CD4-positive, alpha-beta memory T cell (primary cell): ENCODE measurements at places on chromosomes 5 and 9.

GRCh38 chr5:11619339-11620024 lies 284.8 kb downstream of the CTNND2 start:
- no peak for DNase-seq

- peak; percentile 63 for DNase-seq
These were observed at the start of gene LTC4S for GRCh38 chr5:179793468-179794139. Gene LTC4S (plus strand): TSS chr5:179793986. CDS start chr5:179794081, 95 bp downstream.

GRCh38 chr9:118263949-118264348 lies 559.7 kb downstream of the TLR4 start:
- no peak for DNase-seq

DNA sequence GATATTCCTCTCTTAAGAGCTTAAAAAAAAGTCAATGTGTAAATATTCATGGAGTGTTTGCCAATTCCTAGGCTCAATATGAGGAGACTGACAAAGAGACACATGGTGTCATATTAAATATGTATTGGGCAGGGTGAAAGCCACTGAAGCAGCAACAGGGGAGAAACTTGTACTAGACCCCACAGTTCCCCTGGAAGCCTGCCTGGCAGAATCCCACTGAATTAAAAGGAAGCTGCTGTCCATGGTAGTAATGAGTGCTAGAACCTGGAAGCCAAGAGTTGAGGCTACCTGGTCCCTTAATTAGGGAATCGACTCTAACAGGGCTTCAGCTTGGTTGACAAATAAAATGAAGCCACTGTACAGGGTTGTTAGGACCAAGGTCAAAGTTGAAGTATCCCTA lies 129.4 kb upstream of the GPR151 start:
- no peak for DNase-seq

DNA sequence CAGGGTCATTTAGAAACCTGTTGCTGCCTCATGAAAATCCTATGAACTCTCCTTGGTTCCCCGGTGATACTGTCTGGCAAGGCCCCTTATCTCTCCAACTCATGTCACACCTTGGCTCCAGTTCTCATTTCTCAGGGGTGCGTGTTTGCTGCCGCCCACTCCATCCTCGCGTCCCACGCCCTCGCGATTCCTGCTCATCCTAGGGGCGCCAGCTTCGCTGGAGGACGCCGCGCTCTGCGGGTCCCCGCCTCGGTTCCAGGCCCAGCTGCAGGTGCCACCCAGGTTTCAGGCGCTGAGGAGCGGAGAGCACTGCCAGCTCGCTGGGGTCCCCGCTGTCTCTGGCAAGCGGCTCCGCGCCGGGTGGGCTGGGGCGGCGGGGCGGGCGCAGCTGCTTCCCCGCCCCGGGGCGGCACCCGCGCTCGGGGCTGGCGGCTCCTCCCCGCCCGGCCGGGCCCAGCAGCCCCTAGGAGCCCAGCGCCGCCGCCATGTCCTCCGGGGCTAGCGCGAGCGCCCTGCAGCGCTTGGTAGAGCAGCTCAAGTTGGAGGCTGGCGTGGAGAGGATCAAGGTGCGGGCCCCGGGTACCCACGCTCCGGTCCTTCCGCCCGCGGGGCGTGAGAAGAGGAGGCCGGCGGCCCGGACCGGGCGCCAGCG lies at the start of gene GNG10:
TSS of gene GNG10 (plus strand) at position 456 of the 652 bp plus-strand sequence. CDS start at position 486, 30 bp downstream.
- peak; percentile 72 for DNase-seq

DNA sequence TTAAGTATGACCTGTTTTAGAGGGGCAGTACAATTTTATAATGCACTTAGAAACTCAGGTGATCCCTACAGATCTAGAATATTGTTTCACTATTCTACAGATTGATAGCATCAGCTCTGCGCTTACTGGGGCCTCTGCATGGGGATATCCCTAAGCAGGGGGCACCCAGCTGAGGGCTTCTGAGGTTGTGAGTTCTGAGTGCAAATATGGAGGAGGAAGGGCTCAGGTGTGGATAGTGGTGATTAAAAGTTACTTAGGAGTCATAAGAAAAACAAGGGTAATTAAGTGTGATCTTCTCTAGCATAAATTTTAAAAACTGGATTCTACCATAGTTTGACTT lies 274.4 kb downstream of the EFNA5 start:
- no peak for DNase-seq

GRCh38 chr9:38346811-38347210 lies 45.7 kb upstream of the ALDH1B1 start:
- DNase-seq: no peak

DNA sequence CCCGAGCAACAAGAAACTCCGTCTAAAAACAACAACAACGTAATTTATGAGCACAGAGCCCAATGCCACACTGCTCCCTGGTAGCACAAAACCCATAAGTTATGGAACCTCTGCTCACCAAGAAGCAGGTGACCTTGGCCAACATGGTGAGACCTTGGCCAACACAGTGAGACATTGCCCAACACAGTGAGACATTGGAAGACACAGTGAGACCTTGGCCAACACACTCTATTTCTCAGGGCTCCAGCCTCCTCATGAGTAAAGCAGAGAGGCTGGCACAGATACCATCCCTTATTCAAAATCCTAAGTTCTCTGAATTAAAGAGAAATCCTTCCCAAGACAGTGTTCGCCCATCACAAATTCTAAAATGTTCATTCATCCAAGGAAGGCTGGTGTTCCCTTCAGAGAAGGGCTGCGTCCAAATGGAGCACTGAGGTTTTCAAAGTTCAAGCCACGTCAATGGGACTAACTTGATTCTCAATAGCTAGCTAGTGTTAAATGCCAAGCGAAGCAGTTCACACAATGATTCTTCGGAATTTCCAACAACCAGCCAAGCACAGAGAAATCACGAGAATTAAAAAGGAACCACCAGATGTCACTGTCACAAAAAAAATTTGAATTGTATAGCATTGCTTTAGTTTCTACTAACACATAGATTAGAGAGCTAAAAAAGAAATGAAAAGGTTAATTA lies 29.5 kb downstream of the TTC39B start:
- DNase-seq: peak; percentile 27

- no peak for DNase-seq
These were observed 327.5 kb downstream of the SEMA5A start for GRCh38 chr5:9218358-9218757.

DNA sequence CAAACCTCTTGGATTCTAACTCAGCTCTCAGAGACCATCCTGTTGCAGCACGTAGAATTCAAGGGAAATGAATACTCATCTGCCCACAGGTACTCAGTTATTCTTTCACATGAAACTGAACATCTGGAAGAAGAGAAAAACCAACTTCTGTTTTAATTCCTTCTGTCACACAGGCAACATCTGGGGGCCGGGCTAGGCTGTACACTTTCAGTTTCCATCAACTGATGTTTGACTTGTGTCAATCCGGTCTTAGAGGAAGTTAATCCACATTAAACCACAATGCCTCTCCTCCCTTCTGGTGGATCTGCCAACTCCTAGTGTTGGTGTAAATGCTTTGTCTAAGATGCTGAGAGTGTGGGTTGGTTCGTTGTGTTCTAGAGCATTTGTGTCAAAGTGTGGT lies 17.6 kb downstream of the DMRT3 start:
- no peak for DNase-seq

DNA sequence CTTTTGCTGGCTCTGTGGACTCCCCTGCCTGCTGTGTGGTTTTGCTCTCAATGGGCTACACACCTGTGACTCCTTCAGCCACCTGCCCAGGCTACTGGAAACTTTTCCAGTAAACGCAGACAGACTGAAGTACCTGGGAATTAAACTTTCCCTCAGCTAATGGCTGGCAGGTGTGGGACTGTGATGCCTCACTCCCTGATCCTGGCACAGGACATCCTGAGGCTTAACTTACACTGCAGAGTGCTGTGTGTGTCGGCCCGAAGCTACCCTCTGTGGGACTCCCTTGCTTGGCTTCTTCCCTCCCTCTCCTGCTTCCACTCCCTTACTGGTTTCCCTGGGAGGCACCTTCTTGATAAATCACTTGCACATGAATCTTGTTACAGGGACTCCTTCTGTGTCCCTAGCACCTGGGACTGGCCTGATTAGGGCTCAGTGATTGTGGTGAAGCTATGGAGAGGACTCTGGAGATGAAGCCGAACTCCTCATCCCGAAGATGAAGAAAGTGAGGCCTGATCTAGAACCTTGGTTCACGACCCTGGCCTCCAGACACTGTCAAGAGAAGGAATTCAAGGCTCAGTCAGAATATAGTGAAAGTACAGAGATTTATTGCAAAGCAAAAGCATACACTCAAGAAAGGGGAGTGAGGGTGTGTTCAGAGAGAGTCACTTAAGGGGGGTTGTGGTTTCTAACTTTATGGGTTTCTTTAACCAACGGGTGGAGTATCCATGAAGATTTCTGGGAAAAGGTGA lies 113.4 kb upstream of the ALDH1B1 start:
- DNase-seq: no peak
